ENCODE measurements at places on chromosomes 13 and 19.

DNA sequence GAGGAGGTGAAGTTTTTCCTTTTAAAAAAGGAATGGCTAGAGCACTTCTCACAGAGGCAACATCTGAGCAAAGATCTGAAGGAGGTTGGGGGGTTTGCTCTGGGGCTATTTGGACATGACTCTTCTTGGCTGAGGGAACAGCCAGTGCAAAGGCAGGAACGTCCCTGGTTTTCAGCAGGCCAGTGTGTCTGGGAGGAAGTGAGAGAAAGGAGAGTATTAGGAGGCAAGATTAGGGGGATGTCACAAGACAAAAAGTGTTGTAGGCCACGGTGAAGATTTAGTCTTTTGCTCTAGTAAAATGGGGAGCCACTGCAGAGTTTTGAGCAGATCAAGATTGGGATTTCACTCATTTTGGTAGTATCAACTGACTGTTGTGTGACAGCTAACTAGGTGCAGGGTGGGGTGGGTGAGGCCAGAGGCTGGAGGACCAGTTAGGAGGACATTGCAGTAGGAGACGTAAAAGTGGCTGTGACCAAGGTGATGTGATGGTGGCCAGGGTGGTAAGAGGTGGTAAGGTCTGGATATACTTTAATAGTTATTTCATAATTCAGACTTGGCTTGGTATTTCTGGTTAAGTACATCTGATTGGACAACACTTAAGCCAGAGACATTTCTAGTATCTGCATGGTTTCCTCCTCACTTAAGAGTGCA, 40.6 kb downstream of the WDFY2 start:
- DNase-seq: no peak

GRCh38 chr19:6362027-6362350, 658 bp downstream of the CLPP start:
- peak; percentile 30 for DNase-seq

- DNase-seq: no peak
Observed at GRCh38 chr19:31535691-31536460, 186.6 kb upstream of the TSHZ3 start.

DNA sequence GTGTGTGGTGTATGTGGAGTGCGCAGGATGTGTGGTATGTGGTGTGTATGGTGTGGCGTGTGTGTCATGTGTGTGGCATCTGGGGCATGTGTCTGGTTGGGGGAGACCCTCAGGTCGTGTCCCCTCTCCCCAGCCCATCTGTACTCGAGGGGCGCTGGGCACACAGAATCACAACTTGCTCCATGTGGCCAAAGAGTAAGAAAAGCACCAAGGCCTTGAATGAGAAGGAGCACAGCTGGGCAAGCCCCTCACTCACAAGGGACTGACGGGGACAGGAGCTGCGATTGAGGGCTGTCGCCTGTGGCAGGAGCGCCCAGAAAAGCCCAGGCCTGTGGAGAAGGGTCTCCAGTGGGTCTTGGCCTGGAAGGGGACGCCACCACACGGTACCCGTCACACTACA, 62.8 kb downstream of the PEPD start:
- DNase-seq: no peak

DNA sequence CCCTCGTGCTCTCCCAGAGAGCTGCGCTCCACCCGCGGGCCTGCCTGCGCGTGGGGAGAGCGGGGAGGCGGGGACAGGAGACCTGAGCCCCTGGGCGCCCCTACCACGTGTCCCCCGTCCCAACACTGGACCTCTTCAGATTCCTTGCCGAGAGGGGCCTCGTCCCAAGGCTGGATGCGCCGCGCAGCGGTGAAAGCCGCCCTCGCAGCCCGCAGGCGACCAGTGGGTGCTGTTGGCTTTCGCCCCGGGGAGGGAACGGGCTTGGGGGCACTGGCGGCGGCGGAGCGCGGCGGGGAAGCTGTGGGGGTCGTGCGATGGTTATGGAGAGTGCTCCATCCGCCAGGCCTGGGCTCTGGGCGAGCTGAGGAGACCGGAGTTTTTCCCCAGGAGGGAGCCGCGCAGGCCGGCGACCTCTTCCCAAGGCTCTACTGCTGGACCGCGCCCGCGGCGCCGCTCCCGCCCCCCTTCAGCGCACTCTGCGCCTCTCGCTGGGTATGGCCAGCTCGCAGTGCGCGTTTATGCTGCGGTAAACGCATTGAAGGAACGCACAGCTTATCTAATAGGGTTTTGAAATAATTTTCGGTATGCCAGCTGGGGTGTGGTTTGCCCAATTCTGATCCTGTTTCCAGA, 17.2 kb upstream of the RNF17 start:
- DNase-seq: no peak

- DNase-seq: no peak
Observed at GRCh38 chr13:97012251-97013048, 18.2 kb upstream of the OXGR1 start.

DNA sequence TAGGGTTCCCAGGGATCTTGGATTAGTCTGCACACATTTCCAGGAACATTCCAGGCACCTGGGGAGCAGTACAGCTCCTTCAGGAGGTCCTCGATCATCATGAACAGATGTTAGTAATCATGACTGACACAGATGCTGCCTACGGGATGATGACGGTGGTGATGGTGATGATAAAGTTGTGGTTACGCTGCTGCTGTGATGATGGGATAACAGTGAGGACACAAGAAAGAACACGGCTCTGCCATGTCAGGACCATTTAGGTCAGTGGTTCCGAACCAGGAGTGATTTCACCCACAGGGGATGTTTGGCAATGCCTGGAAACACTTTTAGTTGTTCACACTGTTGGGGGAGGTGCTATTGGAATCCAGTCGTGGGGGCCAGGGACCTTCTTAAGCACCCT, 1193.0 kb downstream of the UQCRFS1 start:
- no peak for DNase-seq

- peak; percentile 64 for DNase-seq
Observed at GRCh38 chr13:30864433-30865122, 41.5 kb upstream of the MEDAG start.

GRCh38 chr19:17214508-17215126, 540 bp upstream of the USE1 start:
- no peak for DNase-seq

DNA sequence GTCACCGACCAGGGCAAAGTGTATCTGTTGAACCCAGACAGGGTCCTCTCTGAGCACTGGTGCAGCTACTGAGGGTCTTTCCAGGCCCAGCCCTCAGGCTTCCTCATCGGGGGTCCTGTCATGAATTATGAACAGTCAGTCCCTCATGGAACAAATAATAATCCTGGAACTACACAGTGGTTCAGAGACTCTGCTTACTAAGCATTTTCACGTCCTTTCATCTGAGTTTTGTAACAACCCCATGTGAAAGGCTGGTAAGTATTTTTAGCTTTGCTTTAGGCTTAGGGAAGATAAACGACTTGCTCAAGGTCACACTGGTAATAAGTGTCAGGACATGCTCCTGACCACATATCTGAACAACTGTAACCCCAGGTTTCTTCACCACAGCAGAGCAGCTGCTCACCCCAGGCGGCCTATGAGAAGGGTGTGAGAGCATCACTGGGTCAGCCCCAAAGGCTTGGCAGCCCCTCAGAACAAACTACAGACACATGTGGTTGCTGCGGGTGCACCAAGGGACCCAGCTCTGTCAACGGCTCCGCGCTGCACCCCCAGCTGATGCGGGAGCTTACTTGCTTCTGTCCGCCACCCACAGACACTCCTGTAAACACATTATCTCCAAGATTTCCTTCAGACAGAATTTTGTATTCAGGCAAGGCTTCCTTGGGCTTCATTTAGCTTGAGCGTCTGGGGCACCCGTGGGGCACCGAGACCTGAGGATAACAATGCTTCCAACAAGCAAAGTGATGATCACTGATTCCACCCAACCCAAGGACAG, 19.4 kb upstream of the GSX1 start:
- no peak for DNase-seq

All from GM03348 (cell line).